ENCODE measurements at places on chromosomes 12 and 14.

GRCh38 chr14:73935666-73936065 is 14.2 kb downstream of the FAM161B start:
- no peak for DNase-seq

- no peak for DNase-seq
Observed at GRCh38 chr14:53880761-53881160, 75.9 kb downstream of the BMP4 start.

DNA sequence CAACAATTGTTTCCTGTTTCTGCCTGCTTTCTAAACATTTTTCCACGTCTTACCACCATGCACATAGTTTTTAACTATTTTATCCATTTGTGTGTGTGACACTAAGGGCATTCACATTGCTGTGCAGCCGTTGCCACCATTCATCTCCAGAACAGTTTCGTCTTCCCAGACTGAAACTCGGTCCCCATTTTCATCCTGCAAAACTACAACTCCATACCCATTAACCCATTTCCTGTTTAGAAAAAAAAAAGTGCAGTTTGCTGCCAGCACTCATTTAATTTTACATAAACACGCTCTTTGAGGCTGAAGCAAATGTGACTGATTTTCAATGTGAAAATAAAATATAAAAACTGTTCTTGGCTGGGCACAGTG is 15.5 kb downstream of the UBC start:
- no peak for DNase-seq

GRCh38 chr12:78880078-78880477 is 15.5 kb downstream of the SYT1 start:
- DNase-seq = no peak

GRCh38 chr14:50542941-50543418 is 10.6 kb upstream of the MAP4K5 start:
- DNase-seq = no peak

- DNase-seq = no peak
Observed at GRCh38 chr12:3836641-3837040, 36.6 kb downstream of the PARP11 start.

DNA sequence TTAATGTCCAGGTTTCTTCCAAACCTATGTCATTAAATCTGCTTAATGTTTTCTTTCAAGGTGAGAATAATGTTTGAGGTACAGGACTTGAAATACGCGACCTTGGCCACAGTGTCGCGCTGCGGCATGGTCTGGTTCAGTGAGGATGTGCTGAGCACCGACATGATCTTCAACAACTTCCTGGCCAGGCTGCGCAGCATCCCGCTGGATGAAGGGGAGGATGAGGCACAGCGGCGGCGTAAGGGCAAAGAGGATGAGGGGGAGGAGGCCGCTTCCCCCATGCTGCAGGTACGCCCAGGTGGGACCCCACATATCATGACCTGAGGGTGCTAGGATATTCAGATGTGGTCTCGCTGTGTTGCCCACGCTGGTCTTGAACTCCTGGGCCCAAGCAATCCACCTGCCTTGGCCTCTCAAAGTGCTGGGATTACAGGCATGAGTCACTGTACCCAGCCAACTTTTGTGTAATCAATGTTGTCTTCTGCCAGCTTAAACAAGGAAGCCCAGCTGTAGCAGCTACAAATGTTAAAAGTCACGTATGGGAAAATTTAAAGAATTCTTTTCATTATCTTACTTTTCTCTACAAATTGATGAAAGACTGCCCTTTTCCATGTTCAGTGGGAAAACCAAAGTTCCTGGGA is 50.8 kb downstream of the DYNC1H1 start:
- DNase-seq = no peak

GRCh38 chr12:41202051-41202450 is 13.9 kb downstream of the PDZRN4 start:
- no peak for DNase-seq

GRCh38 chr12:2185751-2186341 is 133.1 kb downstream of the CACNA1C start:
- no peak for DNase-seq

DNA sequence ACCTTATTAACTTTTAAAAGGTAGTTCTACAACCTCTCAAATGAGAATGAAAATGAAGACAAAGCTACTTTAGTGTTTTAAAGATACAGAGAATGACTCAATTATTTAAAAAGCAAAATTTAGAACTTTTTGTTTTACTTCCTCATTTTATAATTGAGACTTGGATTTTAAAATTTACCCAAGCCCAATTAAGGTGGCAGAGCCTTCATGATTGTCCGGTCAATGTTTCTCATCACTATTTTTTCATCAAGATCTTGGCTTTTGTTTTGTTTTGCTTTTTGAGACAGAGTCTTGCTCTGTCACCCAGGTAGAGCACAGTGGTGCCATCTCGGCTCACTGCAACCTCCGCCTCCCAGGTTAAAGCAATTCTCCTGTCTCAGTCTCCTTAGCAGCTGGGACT is 32.7 kb downstream of the PPP4R3A start:
- no peak for DNase-seq

DNA sequence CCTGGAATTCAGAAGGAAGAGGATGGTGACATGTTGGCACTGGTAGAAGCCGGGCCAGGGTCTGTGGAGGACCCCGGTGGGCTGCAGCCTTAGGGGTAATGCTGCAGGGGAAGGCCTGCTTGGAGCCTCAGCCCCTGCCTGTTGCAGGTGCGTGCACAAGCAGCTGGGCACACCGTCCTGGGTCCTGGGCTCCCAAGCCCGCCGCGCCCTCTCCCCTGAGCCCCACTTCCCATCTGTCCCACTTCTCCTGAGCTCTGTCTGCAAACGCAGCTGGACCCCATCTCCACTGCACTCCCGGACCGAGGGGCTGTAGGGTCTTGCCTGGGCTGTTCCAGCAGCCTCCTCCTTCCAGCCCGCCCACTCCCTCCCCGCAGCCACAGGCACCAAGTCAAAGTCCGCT is 116.8 kb downstream of the GLT1D1 start:
- DNase-seq = no peak

DNA sequence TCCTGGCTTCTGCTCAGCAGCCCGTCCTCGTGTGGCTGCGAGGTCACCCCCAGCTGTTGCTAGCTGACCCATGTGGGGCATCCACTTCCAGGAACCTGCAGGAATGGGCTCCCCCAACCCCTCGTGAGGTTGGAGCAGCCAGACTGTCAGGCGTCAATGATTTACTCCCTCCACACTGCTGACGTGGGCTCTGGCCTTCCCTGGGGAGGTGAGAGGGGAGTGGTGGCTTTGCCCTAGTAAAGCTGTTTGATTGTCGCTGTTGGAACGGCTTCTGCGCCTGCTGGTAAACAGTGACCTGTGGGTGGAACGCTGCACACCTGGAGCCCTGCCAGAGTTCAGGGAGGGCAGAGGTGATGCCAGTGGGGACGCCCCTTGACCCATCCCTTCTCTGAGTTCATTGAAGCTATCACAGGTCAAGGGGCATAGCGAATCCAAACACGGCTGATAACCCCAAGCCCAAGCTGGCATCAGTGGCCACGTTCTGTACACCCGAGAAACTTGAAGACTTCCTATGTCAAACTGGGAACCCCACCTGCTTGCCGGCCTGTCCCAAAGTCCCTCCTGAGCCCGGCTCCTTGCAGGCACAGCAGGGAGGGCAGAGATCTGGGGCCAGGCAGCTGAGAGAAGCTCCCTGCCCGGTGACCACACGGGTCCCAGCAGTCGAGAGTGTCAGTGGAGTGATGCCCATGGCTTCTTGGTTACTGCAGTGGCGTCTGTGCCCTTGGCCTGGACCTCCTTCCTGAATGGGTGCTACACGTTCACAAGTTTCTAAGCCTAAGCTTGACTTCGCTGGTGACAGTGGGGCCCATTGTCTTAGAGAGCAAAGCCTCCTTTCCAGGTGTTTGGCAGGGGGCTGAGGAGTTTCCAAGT is 2.7 kb downstream of the ASPG start:
- DNase-seq = no peak

- DNase-seq = no peak
Observed at GRCh38 chr12:108724890-108725151, 6.5 kb downstream of the CORO1C start.

DNA sequence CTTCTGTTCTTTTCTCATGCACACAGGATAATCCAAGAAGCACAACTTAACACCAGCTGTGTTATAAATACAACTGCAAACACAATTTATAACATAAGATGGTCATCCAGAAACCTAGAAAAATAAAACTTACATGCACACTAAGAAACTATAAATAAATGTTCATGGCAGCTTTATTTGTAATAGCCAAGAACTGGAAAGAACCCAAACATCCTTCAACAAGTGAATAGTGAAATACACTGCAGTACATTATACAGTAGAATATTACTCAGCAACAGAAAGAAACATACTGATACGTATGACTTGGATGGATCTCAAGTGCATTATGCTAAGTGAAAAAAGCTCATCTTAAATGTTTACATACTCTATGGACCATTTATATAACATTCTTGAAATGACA is 132.7 kb downstream of the SPTSSA start:
- no peak for DNase-seq

DNA sequence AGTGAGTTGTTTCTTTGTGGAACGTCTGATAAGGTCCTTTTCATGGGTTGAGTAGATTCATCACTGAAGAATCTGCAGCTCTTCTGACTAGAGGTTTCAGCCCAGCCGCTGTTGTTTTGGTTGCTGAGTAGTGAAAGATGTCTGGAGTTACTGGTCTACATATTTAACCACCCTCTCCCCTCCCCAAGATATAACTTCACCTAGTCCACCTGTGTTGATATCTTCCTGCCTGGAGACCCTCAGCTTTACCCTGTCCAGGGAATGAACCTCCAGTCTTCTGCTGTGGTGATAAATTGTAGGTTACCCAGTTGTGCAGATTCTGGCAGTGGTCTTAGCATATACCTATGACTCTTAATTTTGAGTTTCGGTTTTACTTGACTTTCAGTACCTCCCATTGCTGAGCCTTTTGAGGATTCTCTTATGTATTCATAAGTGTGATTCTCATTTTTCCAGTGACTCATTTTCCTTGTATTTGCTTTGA is 62.9 kb downstream of the CCDC91 start:
- no peak for DNase-seq

DNA sequence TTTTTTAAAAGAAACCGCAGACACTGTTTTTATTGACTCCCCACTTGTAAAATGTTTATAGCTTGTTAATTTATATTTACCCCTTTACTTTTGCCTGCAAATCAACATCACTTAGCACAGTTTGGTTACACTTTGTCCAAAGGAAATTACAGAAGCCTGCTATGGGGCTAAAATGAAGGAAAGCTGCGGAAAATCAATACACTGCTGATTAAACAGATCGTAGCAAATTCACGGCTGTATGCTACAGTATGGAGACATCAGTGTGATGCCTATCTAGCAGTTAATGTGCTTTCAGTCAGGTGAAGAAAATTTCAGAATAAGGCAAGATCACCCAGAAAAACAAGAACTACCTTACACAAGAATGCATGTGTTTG is 110.0 kb downstream of the FOXG1 start:
- DNase-seq = no peak

DNA sequence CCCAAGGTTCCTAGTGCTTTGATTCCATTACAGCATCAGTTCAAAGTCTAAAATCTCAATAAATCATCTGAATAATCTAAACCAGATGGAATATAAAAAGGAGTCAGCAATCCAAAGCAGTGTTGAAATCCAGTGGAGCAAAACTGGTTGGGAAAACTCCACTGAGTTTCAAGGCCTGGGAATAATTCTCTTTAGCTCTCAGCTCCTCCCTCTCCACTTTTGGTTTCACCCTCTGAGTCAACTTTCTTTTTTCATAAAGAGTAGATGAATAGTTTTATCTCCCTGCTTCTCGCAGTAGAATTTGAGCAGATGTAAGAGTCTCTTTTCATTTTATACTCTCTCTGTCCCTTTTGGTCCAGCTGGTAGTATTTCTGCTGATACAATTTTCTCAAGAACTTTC is 338.6 kb downstream of the APAF1 start:
- no peak for DNase-seq

- DNase-seq = no peak
Observed at GRCh38 chr14:75333606-75334548, 55.2 kb downstream of the FOS start.

- no peak for DNase-seq
Observed at GRCh38 chr12:71166280-71166679, 8.5 kb upstream of the TSPAN8 start.

- no peak for DNase-seq
Observed at GRCh38 chr12:105109465-105110212, 2.1 kb downstream of the WASHC4 start.

DNA sequence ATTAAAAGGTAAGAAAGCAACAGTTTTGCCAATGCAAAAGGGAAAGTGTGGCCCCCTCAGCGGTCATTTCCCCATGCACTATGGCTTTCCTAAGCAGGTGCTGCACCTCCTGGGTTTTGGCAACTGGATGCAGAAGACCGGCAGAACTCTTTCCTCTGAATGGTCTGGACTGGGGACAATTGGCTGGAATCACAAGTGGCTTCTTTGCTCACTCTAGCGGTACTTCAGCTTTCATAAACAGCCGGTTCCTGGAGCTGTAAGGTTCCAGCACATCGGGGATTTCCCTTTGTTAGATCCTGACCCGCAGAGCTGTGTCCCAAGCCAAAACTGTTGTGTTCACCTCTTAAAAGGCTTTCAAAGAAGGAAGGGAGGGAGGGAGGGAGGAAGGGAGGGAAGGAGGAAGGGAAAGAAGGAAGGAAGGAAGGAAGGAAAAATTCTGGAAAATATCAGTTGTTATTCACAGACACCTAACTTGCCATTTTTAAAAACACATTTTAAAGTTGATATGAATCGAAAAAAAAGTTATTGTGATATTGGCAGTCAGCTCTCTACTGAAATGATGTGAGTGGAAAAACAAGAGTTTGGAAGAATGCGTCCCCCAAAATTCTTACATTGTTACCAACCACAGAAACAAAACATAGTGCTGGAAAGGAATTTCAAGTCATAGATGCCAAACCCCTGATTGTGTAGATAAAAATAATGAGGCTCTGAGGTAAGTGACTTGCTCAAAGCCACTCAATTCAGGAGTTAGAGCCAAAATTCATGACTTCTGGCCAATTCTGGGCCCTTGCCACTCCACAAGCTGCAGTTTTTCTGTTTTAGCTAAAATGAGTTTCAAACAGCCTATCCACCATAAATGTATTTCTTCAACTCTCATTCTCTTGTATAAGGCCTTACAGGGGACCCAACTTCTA is 220.6 kb upstream of the HMGA2 start:
- DNase-seq = peak; percentile 90

DNA sequence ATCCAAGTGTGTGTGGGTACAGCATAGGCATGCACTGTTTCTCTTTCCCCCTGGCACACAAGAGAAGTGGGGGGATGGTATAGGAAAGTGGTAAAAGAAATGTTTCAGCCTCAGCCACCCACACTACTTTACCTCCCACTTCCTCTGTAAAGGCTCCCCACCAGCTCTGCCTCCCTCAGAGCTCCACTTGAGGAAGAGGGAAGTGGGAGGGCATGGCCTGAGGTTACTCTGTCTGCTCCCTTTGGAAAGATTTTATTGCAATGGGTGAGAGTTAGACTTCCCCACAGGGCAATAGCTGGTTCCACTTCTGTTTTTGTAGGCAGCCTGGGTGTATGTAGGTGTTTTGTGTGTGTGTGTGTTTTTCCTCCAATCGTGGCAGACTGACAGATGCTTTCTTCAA is 145.3 kb downstream of the SSPN start:
- no peak for DNase-seq

DNA sequence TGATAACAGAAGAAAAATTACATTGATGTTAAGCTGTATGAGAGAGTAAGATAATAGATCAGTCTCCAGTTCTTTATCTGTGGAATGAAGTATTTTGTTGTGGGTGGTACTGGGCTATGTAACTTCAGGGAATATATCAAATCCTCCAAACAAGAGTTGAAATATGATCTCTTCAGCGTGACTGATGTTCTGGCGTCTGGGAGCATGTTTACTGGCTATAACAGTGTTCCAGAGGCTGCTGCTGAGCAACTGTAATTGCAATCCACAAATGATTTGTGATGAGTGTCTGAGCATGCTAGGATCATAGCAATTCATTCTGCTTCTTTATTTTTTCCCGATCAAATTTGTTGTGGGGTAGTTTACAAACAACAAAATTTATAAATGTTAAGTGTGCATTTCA is 18.6 kb upstream of the CCDC198 start:
- DNase-seq = no peak

Measured in HS-27A (cell line).